LNCaP clone FGC (cell line): ENCODE measurements at places on chromosomes 3 and 15.

DNA sequence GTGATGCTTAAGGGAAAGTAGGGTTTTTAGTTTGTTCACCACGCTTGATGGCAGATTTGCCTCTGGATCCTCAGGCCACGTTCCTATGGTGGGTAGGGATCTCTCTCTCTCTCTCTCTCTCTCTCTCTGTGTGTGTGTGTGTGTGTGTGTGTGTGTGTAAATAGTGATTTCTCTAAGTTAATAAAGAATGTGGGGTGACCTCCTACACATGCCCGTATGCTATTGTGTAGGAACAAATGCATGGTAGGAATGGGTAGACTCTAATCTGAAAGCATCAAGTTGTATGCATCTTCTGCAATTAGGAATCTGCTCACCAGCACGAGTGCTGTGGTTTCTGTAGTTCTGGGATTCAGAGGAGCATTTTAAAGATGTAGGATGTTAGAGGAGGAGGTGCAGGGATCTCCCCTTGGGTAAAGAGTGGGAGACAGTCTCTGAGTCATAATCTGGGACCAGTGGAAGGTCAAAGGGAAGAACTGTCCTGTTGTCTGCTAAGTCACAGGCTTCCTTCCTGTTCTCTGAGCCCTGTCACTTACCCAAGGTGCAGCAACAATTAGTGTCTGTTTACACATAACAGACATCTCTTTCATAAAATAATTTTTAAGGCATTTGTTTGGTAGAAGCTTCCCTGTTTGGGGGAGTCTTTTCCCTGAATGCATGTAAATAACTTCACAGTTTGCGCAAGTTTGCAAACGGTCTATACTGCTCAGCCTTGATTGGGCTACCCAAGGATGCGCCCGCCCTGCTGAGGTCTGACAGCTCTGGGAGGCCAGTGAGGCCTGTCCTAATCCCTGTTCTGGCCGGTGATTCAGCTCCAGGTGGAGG lies 139.8 kb downstream of the IGF1R start:
- DNase-seq = no peak

DNA sequence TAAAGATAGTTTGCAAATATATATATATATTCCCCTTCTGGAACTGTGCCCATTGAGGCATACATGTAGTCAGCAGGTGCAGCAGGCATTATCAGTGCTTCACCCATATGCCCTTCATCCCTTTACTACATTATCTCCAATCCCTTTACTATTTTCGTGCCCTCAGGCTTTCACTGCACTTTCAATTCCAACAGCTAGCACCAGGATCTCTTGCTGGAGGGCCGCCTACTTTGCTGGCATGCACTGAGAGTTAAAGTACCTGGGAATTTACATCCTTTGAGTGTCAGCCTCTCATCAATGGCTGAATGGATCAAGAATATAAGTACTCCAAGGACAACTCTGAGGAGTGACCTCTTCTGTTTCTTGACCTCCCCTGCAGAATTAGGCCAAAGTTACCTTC lies 222.1 kb upstream of the CFAP20DC start:
- DNase-seq = no peak

GRCh38 chr3:190746986-190747385 lies 115.5 kb downstream of the GMNC start:
- DNase-seq = no peak

DNA sequence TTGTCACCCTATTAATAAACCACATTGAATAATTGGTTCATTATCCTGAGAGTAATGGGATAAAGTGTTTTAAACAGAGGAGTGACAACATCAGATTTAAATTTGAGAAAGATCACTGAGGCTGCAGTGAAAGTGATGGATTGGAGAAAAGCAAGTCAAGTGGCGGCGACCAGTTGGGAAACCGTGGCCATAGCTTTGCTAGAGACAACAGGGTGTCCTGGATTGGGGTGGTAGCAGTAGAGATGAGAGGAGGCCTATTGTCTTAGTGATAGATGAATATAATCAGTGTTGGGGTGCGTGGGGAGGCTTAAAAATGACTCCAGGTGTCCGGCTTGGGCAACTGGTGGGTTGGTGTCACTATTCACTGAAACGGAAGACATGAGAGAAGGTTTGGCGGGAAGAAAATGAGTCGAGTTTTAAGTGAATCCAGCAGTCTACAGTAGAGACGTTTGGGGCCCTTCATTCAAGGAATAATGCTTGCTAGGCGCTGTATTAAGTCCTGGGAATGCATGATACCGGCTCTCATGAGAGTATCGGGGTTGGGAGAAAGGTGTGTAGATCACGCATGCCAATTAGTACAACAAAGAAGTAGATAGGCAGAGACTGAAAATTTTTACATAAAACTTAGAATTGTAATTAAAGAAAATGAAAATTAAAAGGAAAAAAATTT lies 819 bp downstream of the NEK4 start:
- no peak for DNase-seq

- peak; percentile 37 for DNase-seq
Measured at GRCh38 chr3:14204515-14205284, 26.1 kb downstream of the LSM3 start.

DNA sequence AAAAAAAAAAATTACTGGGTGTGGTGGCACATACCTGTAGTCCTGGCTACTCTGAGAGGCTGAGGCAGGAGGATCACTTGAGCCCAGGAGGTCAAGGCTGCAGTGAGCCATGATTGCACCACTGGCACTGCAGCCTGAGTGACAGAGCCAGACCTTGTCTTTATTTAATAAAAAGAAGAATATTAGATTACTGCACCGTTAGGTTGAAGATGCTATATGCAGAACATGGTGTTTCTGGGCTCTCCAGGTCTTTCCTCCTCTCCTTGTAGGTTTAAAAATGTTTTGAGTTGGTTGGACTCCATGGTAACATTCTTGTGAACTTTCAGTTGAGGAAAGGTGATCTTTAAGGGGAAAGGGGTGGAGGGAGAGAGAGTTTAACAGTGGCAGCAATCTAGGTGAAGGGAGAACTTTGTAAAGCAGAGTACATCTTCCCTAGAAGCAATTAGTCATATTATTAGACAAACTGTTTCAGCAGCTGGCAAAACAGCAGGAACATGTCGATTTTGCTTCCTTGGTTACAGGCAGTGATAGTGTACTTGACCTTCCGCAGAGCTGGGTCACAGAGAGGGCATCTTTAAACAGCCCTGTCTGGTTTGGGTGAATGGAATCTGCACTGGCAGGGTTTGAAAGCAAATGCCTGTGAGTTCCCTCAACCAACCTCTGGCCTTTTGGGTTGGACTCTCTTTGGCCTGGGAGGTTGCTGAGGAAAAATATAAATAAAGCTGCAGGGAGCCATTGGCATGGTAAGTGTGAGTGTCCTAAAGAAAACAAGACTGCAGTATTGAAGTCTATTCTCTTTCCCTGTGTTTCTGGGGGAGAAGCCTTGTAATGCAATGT lies 42.8 kb downstream of the NR2C2 start:
- peak; percentile 46 for DNase-seq

DNA sequence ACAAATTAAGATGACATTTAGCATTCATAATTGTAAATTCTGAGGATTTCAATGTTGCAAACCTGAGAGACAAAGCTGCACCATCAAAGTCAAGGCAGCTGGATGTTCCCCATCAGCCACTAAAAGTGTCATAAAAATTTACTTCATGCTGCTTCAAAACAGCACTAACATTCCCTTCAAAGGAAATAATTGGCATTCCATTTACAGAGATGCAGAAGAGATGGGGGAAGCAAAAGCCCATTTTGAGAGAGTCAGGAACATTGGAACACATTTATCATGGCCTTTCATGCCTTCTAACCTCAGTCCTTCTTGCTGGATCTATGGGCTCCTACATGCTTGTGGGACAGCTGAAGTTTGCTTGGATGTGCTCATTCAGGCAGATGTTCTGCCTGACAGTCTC lies 6.4 kb upstream of the TMEM158 start:
- DNase-seq = no peak
